ENCODE measurements at places on chromosomes 4 and X. TPM values are rescaled to one million over a fixed set of nuclear protein-coding genes. Genes with fewer than 3 reads are reported as not detected.

The LRP2BP gene
- 0.99 TPM for polyA plus RNA-seq

GRCh38 chr4:144955104-144955503 lies 142.9 kb downstream of the ANAPC10 start:
- DNase-seq, result no peak

The ATP2B3 gene
- polyA plus RNA-seq, result 0.37 TPM

DNA sequence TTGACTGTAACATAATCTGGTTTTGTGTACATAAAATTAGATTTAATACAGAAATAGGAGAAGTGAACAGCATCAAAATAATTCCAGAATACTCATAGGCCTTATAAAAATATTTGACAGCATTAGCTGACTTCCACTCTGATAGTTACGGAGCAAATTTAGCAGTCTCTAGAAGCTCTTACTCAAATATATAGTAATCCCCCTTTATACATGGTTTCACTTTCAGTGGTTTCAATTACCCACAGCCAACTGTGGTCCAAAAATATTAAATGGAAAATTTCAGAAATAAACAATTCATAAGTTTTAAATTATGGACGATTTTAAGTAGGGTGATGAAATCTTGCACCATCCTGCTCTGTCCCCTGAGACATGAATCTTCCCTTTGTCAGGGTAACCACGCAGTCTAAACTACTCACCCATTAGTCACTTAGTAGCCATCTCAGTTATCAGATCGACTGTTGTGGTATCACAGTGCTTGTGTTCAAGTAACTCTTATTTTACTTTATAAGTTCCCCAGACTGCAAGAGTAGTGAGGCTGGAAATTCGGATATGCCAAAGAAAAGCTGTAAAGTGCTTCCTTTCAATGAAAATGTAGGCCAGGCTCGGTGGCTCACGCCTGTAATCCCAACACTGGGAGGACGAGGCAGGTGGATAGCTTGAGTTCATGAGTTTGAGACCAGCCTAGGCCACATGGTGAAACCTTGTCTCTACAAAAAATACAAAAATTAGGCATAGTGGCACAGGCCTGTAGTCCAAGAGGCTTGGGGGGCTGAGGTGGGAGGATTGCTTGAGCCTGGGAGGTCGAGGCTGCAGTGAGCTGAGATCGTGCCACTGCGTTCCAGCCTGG lies 17.2 kb upstream of the RTL9 start:
- no peak for DNase-seq

The ACSL4 gene
- polyA plus RNA-seq, result 34.0 TPM

DNA sequence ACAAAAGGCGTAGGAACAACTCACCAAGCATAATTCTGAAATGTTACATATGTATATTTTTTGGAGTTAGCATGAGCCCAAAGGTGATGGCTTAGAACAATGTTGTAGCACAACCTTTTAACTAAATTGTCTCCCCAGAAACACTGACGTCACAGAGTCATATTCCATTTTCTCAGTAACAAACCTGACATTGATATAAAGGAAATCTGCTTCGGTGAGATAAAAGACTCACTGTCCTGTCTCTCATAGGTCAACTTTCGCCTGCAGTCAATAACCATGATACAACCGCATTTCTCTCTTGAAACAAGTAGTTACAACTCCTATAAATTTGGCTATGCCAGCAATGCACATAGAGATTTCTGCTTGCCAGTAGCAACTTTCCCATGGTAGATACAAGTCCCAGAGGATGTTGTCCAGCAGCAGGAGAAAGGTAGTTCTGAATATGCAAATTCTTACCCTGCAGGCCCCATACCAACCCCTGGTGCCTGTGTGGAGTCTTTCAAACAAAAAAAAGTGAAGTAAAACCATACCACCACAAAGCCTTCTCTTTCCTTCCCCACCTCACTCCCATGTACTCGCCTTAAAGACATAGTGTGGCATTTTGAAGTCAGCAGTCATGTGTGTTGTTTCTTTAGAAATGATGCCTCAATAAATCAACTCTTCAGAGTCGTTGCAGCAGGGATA lies 47.9 kb downstream of the MTM1 start:
- no peak for DNase-seq

- no peak for DNase-seq
Observed at GRCh38 chr4:88003261-88003660, 4.2 kb upstream of the PKD2 start.

The MXRA5 gene
- polyA plus RNA-seq, result 4.4 TPM

The CTAG1B gene
- not detected for polyA plus RNA-seq

GRCh38 chrX:48997865-48998264 lies 4.2 kb downstream of the GRIPAP1 start:
- no peak for DNase-seq

The GABRQ gene
- polyA plus RNA-seq, result not detected

The STK26 gene
- polyA plus RNA-seq, result 2.4 TPM

The TMEM144 gene
- 3.3 TPM for polyA plus RNA-seq

DNA sequence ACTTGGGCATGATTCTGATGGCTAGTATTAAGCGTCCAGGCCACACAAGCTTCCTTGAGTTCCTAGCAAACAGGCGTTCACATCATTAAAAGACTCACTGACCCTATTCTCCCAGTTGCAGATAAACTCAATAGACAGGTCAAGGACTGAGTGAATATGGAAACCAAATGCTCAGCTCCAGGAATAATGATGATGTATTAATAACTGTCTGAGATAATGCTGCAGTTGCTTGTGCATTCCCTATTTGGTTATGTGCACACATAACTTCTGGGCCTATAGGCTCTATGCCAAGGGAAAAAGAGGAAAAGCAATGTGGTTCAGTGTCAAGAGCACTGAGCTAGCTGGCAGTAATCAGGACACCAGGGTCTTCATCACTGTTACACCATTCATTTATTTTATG lies 3.5 kb downstream of the RAB9B start:
- DNase-seq, result no peak

The CT45A10 gene
- polyA plus RNA-seq, result not detected

The C4orf50 gene
- polyA plus RNA-seq, result not detected

The PLXNB3 gene
- polyA plus RNA-seq, result 2.2 TPM

GRCh38 chr4:121093261-121093660 lies 20.9 kb upstream of the NDNF start:
- DNase-seq, result no peak

DNA sequence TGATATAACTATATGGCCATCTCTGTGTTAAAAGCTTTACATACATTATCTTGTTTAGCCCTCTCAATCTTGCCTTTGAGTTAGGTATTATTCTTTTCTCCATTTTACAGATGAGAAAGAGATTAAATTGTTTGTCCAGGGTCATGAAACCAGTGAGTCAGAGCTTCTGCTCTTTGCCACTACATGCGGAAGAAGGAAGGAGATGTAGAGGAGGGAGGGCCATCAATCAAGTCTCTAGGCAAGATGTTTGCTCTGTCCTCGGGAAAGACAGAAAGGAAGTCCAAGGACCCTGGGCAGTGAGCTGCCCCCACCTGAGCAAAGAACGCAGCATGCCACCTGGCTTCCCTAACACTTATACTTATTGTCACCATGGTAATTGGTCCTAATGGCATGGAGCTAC lies 133.7 kb upstream of the IL1RAPL2 start:
- no peak for DNase-seq

GRCh38 chr4:25002681-25003080 lies 28.1 kb downstream of the LGI2 start:
- no peak for DNase-seq

The IRAK1 gene
- 46.6 TPM for polyA plus RNA-seq

The CDS1 gene
- polyA plus RNA-seq, result 13.5 TPM

The UGT2A1 gene
- 2.4 TPM for polyA plus RNA-seq

GRCh38 chrX:106726485-106727437 lies at the start of gene RNF128:
RNF128 (plus strand) TSS chrX:106726701; CDS start chrX:106726914, 213 bp downstream.
- peak; percentile 50 for DNase-seq

The WDR17 gene
- polyA plus RNA-seq, result 1.4 TPM

DNA sequence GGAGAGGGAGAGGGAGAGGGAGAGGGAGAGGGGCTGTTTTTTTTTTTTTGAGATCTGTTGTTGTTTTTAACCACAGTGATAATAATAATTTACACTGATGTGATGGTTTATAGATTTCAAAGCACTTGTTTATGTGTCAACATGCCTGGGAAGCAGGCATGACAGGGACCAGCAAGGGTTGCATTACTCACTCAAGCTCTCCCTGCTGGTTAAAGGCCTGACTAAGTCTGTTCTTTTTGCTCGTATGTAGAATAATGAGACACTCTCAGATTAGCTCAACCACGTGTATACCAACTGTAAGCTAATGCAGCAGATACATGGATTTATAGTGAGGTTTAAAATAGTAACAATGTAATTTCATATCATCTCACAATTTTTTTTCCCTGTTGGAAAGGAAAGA lies 134.6 kb upstream of the BOD1L1 start:
- DNase-seq, result no peak

DNA sequence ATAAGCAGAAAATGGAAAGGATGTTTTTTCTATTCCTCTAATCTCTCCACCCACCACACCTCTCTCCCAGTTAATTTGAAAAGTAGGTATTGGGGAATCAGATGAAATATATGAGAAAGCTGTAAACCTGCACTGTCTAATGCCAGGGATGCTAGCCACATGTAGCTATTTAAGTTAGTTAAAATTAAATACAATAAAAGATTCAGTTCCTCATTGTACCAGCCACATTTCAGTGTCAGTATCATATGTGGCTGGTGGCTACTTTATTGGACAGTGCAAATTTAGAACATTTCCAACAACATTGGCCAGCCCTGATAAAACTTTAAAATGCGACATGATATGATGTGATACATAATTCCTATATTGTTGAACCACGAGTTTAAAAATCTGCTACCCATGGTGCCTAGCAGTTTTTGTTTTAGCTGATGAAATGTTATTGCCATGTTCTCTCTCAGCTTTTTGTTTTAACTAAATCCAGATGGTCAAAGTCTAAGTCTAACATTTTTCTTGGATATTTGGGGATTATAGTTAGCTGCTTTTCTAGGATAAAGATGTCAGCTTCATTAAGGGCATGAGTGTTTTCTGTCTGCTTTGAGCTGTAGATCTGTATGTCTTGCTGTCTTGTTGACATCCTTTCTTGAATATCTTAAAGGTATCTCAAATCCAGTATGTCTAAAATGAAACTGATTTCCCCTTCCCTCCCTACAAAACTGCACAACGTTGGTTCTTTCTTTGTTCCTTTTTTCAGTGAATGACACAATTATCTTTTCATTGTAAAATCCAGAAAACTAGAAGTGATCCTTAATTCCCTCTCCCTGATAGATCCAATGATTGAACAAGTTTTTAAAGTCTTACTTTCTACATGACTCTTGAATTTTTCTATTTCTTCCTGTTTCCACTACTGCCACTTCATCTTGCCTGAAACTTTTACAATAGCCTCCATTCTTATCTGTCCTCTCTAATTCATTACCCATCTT lies 6.2 kb downstream of the ARFIP1 start:
- no peak for DNase-seq

- no peak for DNase-seq
Observed at GRCh38 chr4:56183344-56183959, 203.8 kb downstream of the AASDH start.

DNA sequence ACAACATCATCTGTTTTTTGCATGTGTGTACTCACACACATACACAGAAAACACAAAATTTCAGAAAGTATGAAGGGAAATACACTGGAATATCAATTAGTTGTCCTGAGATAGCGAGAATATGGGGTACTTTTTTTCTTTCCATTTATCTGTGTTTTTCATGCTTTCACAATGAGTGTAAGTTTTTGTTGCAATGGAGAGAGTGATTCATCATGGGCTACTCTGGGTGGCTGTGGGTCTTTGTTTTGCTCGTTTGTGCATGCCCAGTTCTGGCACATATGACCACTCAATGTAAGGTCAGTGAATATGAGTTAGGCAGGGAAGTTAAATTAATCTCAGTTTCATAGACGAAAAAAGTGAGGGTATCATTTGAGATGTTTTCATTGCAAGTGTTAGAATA lies 26.9 kb downstream of the XK start:
- no peak for DNase-seq

DNA sequence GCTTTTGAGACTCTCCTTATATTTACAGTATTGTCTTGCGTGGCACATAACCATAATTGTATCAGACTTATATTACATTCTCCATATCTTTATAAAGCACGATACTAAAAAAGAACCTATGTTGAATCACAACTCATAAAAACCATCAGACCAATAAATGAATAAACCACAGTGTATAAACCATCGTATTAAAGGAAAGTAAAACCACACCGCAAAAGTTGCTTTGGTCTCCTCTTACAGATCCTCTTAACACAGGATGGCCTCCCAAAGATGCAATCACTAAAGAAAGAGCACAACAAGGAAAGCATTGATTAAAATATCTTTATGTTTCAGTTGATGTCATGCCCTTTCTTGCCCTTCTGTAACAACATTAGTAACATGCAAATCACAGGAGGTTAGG lies 437.9 kb downstream of the AFF2 start:
- no peak for DNase-seq

- DNase-seq, result no peak
Observed at GRCh38 chr4:108834166-108834834, 71.4 kb upstream of the ETNPPL start.

The INPP4B gene
- polyA plus RNA-seq, result 2.6 TPM

GRCh38 chr4:180028682-180029081 lies 2214.5 kb upstream of the TENM3 start:
- peak; percentile 40 for DNase-seq

The GLRA2 gene
- polyA plus RNA-seq, result not detected

GRCh38 chrX:32597777-32598176 lies 613.6 kb downstream of the DMD start:
- DNase-seq, result no peak

DNA sequence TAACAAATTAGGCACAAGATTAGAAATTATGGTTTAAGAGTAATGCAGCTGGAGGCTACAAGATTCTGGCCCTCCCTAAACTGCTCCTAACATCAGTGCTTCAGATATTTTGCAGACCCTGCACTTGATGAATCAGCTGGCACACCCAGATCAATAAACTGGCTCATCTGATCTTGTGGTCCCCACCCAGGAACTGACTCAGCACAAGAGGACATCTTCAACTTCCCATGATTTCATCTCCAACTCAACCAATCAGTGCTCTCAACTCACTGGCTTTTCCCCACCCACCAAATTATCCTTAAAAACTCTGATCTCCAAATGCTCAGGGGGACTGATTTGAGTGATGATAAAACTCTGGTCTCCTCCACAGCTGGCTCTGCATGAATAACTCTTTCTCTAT lies 21.7 kb upstream of the TMEM33 start:
- DNase-seq, result no peak

- no peak for DNase-seq
Observed at GRCh38 chrX:23511793-23512192, 155.5 kb upstream of the PRDX4 start.

The AWAT2 gene
- polyA plus RNA-seq, result not detected

GRCh38 chr4:78650106-78651024 lies 98.8 kb downstream of the ANXA3 start:
- no peak for DNase-seq

GRCh38 chrX:18415386-18415785 lies 10.0 kb upstream of the CDKL5 start:
- DNase-seq, result no peak

The DTHD1 gene
- not detected for polyA plus RNA-seq

DNA sequence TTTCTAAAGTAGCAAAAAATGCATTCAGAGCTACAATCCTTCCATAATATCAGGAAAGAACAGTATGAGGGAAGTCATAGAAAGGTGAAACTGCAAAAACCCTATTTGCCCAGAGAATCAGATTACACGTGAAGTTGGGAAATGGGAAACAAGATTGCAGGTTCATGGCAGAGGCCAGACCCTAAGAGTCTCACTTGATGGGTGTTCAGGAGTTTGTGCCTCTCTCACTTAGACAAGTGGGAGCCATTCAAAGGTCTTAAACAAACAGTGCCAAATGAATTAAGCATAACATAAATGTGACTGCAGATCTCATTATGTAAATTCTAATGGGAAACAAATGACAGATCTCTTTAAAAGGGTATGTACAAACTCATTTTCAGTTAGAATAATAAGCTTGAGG lies 91.6 kb downstream of the ARAP2 start:
- no peak for DNase-seq
